ENCODE measurements at places on chromosomes 6 and 20.

- no peak for DNase-seq
These were observed 2.1 kb upstream of the TMEM217 start for GRCh38 chr6:37260040-37260439.

GRCh38 chr6:72246926-72247325 is 360.6 kb downstream of the RIMS1 start:
- no peak for DNase-seq

- no peak for DNase-seq
These were observed 1021.6 kb upstream of the FLRT3 start for GRCh38 chr20:15359056-15359455.

DNA sequence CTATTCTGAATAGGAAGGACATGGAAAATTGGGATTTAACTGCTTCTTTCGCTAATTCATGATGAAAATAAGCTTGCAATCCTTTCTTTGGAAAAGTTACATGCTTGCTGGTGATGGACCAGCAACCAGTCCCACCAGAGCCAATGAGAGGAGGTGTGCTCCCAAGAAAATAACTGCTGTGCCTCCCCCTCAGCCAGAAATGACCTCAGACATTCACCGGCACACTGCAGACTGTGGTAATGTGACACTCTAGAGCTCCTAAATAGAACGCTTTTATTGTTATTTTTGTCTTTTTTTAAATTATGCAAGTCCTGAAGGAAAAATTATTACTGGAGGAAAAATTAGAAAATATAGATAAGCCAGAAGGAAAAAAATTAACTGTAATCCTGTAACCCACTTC is 2.6 kb downstream of the PYGB start:
- no peak for DNase-seq

DNA sequence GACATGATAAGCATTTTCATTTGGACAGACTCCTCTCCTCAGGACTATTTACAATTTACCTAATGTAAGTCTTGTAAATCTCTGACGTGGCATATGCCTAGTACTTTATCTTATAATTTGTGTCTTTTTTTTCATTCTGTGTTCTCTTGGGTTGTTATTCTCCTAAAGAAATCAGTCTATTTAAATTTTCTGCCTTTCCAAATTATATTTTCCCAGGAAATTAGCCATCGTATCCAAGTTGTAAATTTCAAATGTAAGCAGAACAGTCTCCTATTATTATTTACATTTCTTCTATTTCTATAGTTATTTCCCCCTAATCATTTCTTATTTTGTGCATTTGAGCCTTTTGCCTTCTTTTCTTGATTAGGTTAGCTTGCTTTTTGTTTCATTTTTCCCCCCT is 17.5 kb upstream of the BCAS4 start:
- DNase-seq, result no peak

GRCh38 chr20:1206366-1207148 is 3.3 kb downstream of the C20orf202 start:
- no peak for DNase-seq

GRCh38 chr6:11222385-11223277 is 9.8 kb downstream of the NEDD9 start:
- no peak for DNase-seq

DNA sequence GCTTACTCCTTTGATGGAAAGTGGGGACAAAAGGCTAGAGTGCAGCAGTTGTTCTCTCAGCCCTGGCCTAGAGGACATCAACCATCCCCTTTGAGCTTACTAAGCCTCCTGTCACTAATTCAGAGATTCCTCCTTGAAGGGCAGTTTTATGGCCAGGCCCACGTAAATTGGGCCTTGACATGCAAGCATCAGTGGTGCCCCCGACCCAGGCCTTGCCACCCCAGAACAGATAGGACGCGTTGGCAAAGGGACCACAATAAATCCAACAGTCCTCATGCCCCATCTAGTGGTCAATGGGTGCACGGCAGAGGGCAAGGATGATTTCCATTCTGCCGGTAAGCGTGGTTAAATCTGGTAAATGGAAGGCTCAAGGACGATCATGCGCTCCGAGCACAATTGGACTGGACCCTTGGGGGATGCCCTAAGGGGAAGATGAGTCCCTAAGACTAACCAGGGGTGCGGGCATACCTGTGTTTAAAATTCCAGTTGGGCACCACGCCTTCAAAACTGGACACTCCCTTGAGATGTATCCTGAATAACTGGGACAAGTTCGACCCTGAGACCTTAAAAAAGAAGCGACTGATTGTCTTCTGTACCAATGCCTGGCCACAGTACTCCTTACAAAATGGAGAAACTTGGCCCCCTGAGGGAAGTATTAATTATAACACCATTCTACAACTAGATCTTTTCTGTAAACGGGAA is 32.6 kb downstream of the CEP85L start:
- peak; percentile 69 for DNase-seq

GRCh38 chr20:25398376-25399036 is 7.9 kb upstream of the ABHD12 start:
- no peak for DNase-seq

DNA sequence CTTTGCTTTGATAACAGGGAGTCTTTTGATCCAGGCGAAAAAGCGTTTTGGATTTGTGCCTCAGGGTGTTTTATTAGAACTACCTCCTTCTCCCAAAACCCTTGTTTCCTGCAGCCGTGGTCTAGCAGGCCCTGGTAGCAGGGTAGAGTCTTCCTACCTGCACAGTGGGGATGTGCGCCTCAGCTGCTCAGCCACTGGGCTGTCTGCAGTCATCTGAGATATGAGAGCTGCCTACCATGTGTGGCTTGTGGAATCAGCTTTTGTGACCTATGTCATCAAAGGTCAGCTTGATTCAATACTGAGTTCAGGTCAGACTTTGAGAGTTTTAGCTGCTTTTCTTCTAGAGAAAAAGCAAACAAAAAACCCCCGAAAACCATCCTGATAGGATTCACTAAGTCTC is 279.5 kb downstream of the CLIC5 start:
- no peak for DNase-seq
